ENCODE measurements at places on chromosomes 6 and 20. TPM values are rescaled to one million over a fixed set of nuclear protein-coding genes. Genes with fewer than 3 reads are reported as not detected.
A peak's percentile ranks its signal among the peaks of the same experiment; 100 is the strongest.

PCSK2 gene
- total RNA-seq: 0.32 TPM

NKX2-4 gene
- total RNA-seq: not detected

GRCh38 chr6:124888581-124889371 is 73.5 kb upstream of the RNF217 start:
- no peak overlapping the region for H3K27ac ChIP-seq
- DNase-seq: no peak
- H3K4me3 ChIP-seq: no peak overlapping the region
- H3K36me3 ChIP-seq: no peaks in the 10 kb centered on the region

DNA sequence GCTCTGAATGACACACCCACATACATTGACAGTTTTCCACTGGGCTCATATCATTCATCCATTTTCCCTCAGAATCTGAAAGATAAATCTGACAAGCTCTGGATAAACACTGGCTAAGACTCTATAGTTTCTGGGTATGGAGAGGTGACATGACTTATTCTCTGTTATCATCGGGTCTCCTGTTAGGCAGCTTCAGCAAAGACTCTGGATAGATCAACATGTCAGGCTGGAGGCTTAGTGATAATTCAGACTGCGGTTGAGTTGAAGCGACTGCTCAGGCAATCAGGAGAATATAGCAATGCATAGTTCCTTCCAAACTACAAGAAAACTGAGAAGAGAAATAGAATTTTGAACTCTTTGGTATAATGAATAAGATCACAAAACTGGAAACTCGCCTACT is 394.6 kb downstream of the CBLN4 start:
- H3K27me3 ChIP-seq: no peaks in the 10 kb centered on the region
- no peaks in the 10 kb centered on the region for H3K4me1 ChIP-seq
- DNase-seq: no peak

DNA sequence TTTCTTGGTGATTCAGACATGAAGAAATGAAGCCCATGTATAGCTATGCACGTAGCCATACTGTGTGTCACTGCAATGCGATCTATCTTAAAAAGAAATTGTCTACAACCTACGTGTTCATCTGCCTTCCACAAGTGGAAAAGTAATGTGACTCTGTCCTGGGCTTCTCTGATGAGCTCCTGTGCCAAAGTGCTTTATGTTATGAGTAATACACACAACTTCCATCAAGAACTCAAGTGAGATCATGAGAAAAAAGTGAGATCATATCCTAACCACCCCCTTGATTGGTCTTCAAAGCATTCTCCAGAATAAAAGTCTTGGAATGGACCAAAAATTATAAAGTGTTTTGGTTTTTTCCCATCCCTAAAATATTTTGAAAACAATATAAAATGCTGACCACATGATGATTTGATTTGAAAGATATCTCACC is 114.3 kb downstream of the DST start:
- DNase-seq: no peak
- H3K27ac ChIP-seq: no peak overlapping the region
- no peaks in the 10 kb centered on the region for H3K27me3 ChIP-seq

DNA sequence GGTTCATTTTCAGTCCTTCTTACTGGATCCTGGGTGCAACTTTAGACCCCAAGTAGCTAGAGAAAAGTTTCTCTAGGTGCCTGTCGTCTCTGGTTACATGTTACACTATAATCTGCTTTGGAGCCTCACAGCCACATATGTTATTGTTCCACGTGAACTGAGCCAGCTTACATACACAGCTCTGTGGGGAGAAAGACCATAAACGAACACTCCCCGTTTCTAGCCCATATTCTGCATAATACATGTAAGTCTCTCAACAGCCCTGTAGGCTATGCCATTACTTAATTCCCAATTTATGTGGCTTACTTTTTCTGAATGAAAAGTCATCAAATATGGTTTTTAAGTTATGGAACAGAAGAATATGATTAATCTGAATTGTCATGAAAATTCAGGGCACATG is 233.8 kb downstream of the BCKDHB start:
- no peaks in the 10 kb centered on the region for H3K36me3 ChIP-seq
- no peak for DNase-seq
- no peaks in the 10 kb centered on the region for H3K4me1 ChIP-seq

DNA sequence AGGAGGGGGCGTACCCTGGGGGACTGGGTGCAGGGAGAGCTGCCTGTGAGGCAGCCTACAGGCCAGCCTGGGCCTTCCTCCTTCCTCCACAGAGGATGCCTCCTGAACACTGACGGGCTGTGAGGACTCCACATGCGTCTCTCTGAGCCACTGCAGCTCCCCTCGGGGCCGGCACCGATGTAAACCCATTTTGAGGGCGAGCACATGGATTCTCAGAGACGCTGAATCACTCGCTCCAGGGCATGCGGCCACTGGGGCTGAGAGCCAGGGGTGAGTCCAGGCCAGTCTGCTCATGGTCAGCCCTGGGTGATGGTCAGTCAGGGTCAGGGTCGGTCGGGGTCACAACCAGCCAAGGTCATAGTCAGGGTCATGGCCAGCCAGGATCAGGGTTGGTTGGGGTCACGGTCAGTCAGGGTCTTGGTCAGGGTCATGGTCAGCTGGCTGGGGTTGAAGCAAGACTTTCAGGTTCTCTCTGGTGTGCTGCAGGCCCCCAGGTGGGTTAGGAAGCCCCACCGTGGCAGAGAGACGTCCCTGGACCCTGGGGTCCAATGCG is 14.7 kb upstream of the RBBP8NL start:
- no peaks in the 10 kb centered on the region for H3K27me3 ChIP-seq
- H3K27ac ChIP-seq: no peak overlapping the region
- no peak overlapping the region for H3K4me3 ChIP-seq
- H3K4me1 ChIP-seq: no peaks in the 10 kb centered on the region

DNA sequence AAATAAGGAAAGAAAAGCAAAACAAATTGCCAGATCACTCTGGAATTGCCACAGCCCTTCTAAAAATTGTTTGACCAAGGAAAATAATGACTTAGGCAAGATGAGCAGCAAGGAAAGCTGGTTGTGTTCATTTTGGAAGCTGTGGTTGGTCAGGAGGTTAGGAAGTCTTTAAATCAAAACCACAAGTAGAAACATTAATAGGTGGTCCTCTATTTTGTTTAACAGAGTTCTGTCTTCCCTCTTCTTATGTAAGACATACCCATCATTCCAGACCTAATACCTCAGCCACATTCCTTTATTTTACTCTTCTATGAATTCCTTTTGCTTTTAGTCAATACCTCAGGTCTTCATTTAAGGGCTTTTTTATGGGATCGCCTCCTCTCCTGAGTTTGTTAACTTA is 422.2 kb upstream of the PLCB4 start:
- DNase-seq: no peak
- no peaks in the 10 kb centered on the region for H3K27me3 ChIP-seq
- no peaks in the 10 kb centered on the region for H3K4me1 ChIP-seq
- H3K27ac ChIP-seq: no peak overlapping the region

GRCh38 chr6:52305948-52306767 is 21.6 kb upstream of the MCM3 start:
- H3K27ac ChIP-seq: peak overlapping the region; percentile 43
- H3K4me3 ChIP-seq: no peak overlapping the region
- H3K36me3 ChIP-seq: no peaks in the 10 kb centered on the region
- no peaks in the 10 kb centered on the region for H3K27me3 ChIP-seq

DNA sequence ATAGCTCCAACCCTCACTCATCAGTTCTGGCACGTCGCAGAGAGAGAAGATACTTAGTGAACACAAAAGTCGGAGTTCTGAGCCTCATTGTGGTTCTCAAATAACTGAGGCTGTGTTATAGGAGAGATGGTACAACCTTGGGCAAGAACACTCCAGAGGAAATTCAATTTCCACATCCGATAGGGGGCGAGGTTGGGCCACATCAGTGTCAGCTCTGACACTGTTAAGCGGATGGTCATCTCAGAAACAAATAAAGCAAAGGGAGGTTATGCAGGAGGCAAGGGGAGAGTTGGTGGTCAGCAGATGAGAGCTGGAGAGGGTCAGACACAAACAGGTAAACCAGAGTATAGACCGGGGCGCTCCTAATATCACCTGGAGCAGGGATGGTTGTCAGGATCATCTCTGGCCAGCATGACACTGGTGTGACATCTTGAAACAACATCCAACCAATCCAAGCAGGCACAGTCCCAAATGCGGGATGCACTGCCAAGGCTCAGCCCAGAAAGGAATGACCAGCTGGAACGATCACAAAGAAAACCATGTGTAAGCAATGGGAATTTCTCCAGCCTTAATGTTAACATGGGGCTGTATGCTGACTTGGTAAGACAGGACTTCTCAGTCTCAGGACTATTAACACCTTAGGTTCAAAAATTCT is 331.8 kb downstream of the HACE1 start:
- peaks cover 10% of the 10 kb centered on the region for H3K4me1 ChIP-seq
- no peak overlapping the region for H3K27ac ChIP-seq
- no peaks in the 10 kb centered on the region for H3K36me3 ChIP-seq
- DNase-seq: peak; percentile 21

DNA sequence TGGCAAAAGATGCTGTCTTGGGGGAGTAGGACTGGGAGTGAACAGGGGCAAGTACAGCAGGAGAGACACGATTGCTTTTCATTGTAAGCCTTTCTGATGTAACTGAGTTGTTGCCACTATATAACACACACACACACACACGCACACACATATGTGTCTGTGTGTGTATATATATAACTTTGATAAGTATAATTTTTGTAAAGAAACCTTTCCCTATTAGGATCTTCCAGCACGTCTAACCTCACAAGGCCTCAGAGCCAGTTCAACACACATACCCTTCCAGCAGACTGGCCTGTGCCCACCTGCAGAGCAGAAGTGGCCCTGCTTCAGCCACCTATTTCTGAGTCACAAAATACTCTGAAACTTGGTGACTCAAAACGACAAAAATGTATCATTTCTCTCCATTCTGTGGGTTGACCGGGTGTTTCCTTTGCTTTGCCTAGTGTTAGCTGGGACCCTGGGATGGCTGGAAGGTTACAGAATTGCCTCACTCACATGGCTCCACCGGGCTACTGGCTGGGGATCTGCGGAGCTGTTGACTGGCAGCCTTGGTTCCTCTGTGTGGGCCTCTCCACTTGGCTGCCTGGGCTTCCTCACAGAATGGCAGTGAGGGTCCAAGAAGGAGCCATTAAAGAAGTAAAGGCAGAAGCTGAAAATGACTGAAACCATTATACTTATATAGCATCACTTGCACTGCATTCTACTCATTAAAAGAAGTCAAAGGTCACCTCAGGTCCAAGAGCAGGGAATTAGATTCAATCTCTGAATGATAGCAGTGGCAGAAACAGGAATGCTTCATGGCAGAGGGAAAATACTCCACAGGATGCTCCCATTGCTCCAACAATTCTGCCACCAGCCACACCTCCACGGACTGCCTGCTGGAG is 126.4 kb downstream of the BANF2 start:
- H3K4me3 ChIP-seq: no peak overlapping the region
- no peaks in the 10 kb centered on the region for H3K27me3 ChIP-seq
- DNase-seq: no peak
- H3K27ac ChIP-seq: peak overlapping the region; percentile 83

GRCh38 chr6:9789201-9789600 is 625.7 kb downstream of the TFAP2A start:
- H3K27me3 ChIP-seq: no peaks in the 10 kb centered on the region
- no peak overlapping the region for H3K27ac ChIP-seq
- DNase-seq: no peak

DNA sequence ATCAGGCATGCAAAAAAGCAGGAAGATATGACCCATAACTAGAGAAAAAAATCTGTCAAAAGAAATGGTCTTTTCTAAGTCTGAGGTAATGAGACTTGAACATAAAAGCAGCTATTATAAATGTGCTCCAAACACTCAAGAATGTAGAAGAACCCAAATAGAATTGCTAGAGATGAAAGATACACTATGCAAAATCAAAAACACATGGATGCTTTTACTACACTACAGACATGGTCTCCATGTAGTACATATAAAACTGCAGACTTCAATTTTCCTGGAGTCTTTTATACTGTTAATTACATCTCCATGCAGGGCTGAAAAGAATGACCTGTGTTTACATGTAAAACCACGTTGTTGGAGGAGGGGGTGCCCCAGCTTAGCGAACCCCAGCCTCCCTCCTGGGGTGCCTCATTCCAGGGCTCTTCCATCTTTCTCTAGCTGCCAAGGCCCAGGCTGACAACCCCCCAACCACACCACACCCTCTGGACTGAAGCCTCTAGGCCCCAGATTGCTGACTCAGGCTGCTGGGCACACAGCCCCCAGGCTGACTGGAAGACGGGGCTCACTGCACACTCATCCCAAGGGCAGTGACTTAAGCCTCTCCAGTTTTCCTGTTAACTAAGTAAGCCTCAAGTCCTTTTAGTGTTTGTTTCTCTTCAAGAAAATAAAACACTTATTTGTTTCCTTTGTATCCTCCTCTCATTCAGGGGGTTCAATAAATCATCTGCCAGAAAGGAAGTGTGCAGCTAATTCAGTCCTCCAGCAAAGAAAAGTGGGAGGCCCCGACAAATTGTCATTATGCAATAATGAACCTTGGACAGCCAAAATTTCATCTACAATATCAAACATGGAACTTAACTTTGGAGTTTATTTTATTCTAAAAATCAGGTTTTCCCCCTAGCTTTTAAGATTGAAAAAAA is 26.0 kb upstream of the PLAGL1 start:
- H3K36me3 ChIP-seq: no peaks in the 10 kb centered on the region
- no peaks in the 10 kb centered on the region for H3K27me3 ChIP-seq
- H3K4me1 ChIP-seq: peaks cover 13% of the 10 kb centered on the region
- no peak overlapping the region for H3K4me3 ChIP-seq
- DNase-seq: peak; percentile 20

DNA sequence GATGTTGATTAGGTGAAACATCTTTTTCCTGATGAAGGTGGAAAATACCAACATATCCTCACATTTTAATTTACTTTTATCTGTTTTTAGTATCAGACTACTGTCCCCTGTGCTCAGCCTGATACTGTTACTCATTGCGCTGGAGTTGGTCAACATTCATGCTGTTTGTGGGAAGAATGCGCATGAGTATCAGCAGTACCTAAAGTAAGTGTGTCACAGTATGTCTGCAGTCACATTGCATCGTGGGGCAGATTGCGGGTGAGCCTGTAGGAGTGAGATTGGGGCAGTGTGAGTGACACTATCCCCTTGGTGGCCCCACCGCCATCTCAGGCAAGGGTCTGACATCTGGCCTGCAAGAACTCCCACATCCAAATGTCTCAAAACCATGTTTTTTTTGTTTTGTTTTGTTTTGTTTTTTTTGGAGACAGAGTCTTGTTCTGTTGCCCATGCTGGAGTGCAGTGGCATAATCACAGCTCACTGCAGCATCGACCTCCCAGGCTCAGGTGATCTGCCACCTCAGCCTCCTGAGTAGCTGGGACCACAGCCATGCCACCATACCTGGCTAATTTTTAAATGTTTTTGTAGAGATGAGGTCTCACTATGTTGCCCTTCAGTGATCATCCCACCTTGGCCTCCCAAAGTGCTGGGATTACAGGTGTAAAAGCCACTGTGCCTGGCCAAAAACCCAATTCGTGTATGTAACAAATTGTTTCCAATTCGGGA is 27.8 kb downstream of the ERMARD start:
- H3K27me3 ChIP-seq: no peaks in the 10 kb centered on the region
- H3K36me3 ChIP-seq: no peaks in the 10 kb centered on the region
- H3K4me3 ChIP-seq: no peak overlapping the region
- DNase-seq: no peak
- H3K27ac ChIP-seq: no peak overlapping the region
- H3K4me1 ChIP-seq: no peaks in the 10 kb centered on the region
